ENCODE measurements at places on chromosomes 2 and 18.

DNA sequence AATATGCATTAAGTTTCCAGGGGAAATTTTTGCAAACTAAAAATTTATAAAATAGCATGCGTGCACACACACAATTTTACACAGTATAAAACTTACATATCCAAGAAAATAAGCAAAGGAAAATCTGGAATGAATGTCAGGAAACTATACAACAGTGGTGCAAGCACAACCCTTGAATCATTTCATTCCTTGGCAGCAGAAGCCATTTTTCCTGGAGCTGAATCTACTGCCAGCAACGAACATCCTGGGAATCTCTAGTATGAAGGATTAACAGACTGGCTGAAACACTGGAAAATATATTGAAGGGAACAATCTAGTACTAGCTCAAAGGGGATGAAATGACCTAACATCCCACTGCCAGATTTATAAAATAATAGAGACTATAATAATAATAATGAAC lies 235.3 kb downstream of the DYM start:
- peak; percentile 29 for DNase-seq

GRCh38 chr2:84970868-84971509 lies at the start of gene KCMF1:
KCMF1 (plus strand) TSS chr2:84971161; CDS start chr2:84971452, 291 bp downstream.
- DNase-seq, result peak; percentile 49

DNA sequence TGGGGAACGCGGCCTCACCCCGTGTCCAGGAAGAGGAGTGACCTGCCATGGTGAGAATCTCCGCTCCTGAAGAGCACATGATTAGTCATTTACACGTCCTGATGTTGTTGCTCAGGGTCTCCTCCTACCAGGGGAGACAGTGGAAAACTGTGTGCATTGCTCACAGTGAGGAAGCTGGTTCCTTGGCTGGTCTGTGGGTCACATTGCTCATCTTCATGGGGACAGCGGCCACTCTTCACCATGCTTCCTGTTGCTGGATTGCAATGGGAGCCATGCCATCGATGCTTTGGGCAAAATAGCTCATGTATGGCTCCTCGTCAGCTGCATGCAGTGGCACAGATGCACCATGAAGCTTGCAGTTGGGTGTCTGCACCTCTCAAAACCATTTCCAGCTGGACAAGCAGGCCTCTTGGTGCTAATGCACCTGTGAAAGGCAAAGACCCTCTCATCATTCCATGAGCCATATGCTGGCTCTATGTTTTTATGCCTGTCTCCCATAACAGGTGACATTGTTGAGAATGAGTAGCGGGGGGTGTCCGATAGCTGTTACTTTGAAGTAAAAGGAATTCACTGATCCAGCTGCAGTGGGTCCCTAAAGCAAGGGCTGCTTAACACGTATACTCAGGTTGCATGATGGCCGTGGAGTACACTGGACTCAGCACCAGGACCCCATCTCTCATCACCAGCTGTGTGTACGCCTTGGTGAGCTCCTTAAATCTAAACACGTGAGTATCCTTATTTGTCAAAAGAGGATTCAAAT lies 135.0 kb upstream of the ALKAL2 start:
- no peak for DNase-seq

- no peak for DNase-seq
Observed at GRCh38 chr18:22489704-22490103, 72.0 kb upstream of the CTAGE1 start.

GRCh38 chr2:176096986-176097819 lies 2.4 kb upstream of the HOXD12 start:
- peak; percentile 19 for DNase-seq

- no peak for DNase-seq
Observed at GRCh38 chr2:66069937-66070720, 364.8 kb upstream of the MEIS1 start.

DNA sequence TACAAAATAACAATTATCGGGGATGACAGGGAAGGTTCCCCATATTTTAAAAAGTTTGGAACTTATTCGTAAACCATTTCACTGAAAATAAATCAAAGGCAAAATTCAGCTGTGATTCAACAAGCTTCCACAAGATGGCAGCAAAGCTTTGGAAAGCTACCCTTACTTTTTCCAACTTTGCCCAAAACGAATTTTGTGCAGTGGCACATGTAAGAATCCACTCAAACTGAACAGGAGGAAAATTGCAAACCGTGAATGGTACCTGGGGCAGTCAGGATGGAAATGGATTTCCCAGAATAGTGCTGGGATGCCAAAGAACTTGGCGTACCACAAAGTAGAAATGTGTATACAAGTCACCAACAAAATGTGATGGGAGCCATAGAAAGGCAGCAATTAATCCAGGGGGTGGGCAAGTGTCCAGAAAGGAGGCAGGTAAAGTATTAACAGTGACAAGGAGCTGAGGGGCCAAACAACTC lies 10.7 kb downstream of the RPL31 start:
- DNase-seq, result no peak

- no peak for DNase-seq
Observed at GRCh38 chr2:229170916-229171315, 100.2 kb downstream of the PID1 start.

DNA sequence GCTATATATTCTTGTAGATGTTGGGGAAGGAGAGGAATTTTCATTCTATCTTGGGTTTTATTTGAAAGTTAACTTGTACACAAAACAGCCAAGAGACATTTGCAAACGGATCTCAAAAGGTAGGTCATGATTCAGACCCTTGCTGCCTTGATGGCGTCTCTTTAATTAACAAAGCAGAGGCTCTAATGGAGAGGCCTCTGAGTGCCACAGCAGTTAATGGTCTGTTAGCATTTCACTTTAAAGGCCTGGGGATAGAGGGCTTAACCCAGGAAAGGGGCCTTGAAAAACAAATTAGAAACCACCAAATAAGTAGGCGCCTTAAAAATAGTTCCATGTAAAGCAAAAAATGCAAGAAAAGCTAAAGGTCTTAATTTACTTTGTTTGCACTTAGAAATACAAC lies 836.9 kb upstream of the CELF4 start:
- DNase-seq, result no peak

DNA sequence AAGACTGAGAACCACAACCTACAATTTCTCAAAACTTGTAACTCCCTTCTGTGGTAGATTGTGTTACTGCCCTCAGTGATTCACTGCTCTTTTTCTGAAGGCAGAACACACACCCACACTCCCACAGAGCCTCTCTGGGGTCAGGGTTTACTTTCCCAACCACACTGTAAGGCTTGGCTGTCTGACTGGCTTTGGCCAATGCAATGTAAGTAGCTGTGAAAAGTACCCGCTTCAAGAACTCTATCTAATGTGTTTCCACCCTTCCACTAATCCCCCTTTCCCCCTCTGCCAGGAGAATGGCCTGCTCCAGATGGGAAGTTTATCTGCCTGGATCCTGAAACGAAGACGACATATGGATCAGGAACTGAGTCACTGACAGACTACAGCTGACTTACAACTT lies 222.7 kb downstream of the CDH2 start:
- DNase-seq, result peak; percentile 40

- DNase-seq, result no peak
Observed at GRCh38 chr2:217077831-217078407, 218.1 kb upstream of the TNP1 start.

DNA sequence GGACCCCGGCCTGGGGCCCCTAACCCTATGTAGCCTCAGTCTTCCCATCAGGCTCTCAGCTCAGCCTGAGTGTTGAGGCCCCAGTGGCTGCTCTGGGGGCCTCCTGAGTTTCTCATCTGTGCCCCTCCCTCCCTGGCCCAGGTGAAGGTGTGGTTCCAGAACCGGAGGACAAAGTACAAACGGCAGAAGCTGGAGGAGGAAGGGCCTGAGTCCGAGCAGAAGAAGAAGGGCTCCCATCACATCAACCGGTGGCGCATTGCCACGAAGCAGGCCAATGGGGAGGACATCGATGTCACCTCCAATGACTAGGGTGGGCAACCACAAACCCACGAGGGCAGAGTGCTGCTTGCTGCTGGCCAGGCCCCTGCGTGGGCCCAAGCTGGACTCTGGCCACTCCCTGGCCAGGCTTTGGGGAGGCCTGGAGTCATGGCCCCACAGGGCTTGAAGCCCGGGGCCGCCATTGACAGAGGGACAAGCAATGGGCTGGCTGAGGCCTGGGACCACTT lies 16.4 kb downstream of the EMX1 start:
- no peak for DNase-seq

- DNase-seq, result no peak
Observed at GRCh38 chr2:69384618-69385081, 2.4 kb downstream of the GFPT1 start.

- no peak for DNase-seq
Observed at GRCh38 chr2:53911434-53912189, 51.8 kb upstream of the GPR75 start.

Data from amniotic stem cell (primary cell).